ENCODE measurements at places on chromosomes 6 and 20.

- no peak for DNase-seq
Observed at GRCh38 chr6:102223942-102224341, 830.4 kb downstream of the GRIK2 start.

DNA sequence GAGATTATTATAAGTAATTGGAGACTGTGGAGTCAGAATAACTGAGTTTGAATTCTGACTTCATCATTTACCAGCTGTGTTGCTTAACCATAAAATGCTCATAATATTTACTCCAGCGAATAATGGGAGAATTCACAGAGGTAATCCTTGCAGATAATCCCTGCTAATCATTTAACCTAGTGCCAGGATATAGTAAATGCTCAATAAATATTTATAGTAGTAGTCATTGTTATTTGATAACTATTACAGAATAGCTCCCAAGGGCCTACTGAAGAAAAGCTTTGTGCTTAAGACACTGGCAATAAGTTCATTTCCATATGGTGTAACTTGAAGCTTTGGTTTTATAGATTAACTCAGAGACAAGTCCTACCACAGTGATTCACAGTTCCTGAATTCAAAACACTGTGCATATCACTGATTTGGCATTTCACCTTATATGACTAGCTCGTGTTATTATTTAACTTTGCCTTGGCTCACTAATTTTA, 208.8 kb upstream of the PLCB4 start:
- DNase-seq: no peak

- DNase-seq: no peak
Observed at GRCh38 chr6:43773980-43774775, 4.2 kb downstream of the VEGFA start.

- DNase-seq: no peak
Observed at GRCh38 chr6:20699402-20699801, 165.1 kb downstream of the CDKAL1 start.

GRCh38 chr20:10434467-10434831, 427 bp upstream of the MKKS start:
- peak; percentile 77 for DNase-seq

GRCh38 chr6:130933712-130934200, 106.5 kb downstream of the SMLR1 start:
- DNase-seq: no peak

DNA sequence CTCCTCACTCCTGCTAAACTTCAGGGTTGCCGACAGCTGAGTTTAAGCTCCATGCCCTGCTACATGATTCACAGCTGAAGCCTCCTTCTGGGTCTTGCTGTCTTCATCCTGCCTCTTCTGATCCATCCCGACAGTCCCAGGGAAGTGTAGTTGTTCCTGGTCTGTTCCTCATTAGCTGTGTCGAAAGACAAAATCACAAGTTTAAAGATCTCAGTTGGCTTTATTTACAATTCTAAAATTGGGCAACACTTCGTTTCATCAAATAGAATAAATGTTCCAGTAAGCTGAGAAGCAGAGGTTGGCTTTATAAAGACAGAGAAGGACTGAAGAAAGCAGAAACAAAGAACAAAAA, 4.1 kb upstream of the SLC2A10 start:
- DNase-seq: no peak

Measured in keratinocyte (primary cell).